Endodermal cell (in vitro differentiated cells): ENCODE measurements at places on chromosomes 3 and 15. TPM values are rescaled to one million over a fixed set of nuclear protein-coding genes. Genes with fewer than 3 reads are reported as not detected.

NAALADL2 gene
- 1.6 to 2.3 TPM (median 1.9 TPM) in 3 replicates for total RNA-seq

ATP13A5 gene
- total RNA-seq = 0.43 and 0.59 TPM in 2 replicates

EBLN2 gene
- 9.3 to 14.9 TPM (median 10.1 TPM) in 3 replicates for total RNA-seq

CLDN18 gene
- total RNA-seq = 0.13 and 0.20 TPM in 2 replicates

CLCN2 gene
- 36.3 to 47.7 TPM (median 38.4 TPM) in 3 replicates for total RNA-seq

GOLGA8M gene
- 0.70 to 0.86 TPM in 2 of 3 replicates, not detected in the other for total RNA-seq

LOXL1 gene
- total RNA-seq = 16.6 and 21.3 TPM in 2 replicates

ADAMTS9 gene
- 27.5 to 38.0 TPM (median 33.6 TPM) in 3 replicates for total RNA-seq

DLL4 gene
- 0.34 to 4.8 TPM (median 0.64 TPM) in 3 replicates for total RNA-seq

NLGN1 gene
- 14.3 and 15.5 TPM in 2 replicates for total RNA-seq

CCDC32 gene
- total RNA-seq = 11.1 to 16.8 TPM (median 13.3 TPM) in 3 replicates

DUOXA1 gene
- total RNA-seq = 0.75 and 0.99 TPM in 2 replicates

SNTN gene
- total RNA-seq = not detected in 3 replicates

DNA sequence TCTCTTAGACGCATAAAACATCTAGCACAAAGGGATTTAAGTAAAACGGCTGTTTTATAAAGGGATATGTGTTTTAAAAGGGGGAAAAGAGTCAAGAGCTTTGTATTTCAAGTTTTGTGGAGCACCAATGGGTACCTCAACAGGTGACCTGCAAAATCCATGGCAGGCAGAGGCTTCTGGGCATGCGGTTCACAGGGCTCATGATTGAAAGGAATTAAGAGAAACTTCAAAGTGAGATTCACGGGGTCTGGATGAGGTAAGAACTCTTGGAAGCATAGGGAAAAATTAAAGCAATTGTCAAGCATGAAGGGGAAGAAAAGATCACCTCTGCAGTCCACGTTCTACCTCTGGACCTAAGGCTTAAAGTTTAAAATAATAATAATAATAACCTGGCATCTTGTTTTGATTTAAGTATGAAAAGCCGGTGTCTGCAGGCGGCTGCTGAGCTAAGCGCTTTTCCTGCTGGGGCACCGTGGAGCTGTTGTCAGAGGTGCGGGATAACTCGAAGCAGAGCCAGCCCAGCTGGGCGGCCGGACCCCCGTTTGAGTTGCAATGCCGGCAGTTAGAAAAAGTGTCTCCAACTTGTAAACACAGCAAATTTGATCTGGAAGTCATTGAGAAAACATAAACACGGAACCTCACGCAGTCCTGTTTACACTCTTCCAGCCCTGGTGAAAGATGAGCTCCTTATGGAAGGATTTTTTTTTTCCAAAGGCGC lies 40.5 kb downstream of the HES1 start:
- DNase-seq = peak; percentile 70

DNA sequence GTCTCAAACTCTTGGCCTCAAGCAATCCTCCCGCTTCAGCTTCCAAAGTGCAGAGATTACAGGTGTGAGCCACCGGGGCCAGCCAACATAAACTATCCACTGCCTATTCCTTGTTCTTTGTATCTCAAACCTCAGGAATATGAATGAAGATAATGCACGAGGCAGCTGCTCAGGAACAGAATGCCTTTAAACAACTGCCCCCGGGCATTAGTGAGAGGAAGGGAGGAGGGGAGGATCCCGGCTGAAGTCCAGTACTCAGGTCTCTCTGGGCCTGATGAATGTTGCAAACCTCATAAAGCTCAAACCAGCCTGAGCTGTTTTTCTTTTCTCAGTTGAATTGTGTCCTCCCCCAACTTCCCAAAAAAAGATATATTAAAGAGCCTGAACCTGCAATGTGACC lies 26.9 kb upstream of the MTMR14 start:
- no peak for DNase-seq

DNA sequence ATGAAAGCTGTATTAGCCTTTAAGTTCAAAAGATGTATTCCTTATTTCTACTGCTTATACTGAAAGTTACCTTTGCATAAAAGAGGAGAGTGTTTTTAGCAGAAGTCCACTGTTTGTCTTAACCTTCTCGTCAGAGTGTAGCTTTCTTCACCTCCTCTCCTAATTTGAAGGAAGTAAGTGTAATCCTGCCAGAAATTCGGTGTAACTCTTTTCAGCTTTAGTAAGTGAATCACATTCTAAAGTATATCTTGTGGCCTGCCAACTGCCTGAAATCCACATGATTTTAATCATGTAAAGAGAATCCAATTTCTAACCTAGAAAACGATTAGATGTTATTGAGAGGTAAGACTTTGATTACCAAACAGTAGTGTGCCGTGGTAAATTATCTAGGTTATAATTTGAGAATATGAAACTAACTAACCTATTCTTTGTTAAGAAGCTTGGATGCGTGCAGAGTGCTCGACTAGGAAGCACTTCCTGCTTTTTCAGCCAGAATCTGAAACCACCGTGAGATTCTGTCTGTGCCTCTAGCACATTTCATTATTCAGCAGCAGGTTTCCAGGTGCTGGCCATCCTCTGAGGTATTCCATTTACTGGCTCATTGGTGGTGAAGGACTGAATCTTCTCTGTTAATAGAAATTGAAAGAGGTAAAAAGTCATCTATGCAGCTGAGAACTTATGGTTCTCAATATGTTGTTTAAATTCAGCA lies 7.5 kb downstream of the GYG1 start:
- no peak for DNase-seq

GRCh38 chr15:38620851-38621594 lies 56.4 kb upstream of the RASGRP1 start:
- DNase-seq = no peak

DNA sequence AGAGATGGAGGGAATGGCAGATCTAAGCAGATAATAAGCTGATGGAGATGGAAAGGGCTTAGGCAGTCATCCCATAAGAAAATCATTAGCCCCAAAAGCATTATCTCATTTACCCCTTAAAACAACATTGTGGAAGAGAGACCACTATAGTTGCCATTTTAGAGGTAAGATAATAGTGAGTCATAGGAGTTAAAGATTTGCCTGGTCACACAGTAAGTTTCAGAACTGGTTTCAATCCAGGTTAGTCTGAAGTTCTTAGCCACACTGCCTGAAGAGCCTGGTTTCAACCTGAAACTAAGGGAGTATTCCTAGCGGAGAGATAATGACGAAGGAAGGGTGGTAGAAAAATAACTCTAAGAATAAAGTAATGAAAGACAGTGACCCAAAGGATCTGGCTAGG lies 13.0 kb upstream of the UBR1 start:
- no peak for DNase-seq

- DNase-seq = peak; percentile 28
Measured at GRCh38 chr3:194306771-194307640, 44.1 kb downstream of the CPN2 start.

GRCh38 chr3:185623939-185624665 lies 38.0 kb downstream of the SENP2 start:
- DNase-seq = no peak

- DNase-seq = no peak
Measured at GRCh38 chr3:134516905-134517304, 31.0 kb downstream of the CEP63 start.

DNA sequence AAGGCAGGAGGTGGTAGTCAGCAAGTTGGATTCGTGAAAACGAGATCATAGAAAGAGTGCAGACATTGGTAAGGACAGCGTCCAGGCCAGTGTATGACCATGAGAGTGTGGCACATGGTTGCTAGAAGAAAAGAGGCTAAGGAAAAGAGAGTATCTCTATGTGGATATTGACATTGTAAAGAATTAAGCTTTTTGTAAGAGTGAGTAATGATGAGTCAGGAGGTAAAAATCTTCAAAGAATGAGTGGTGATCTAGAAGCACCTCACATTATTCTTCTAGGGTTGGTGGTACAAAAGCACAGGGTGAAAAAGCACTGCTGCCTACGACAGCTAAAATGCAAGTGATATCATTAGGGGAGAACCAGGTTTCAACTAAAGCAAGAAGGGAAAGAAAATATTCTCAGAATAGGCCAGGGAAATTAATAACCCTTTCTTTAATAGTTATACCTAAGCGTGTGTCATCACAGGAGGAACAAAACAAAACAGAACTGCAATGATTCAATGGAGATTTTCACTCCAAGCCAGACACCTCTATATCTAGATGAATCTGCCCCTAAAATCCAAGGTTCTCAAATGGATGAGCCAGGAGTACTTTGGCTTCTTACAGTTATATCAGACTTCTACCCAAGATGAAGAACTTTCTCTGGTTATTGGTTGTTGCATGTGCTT lies 884.7 kb downstream of the NAALADL2 start:
- DNase-seq = no peak

DNA sequence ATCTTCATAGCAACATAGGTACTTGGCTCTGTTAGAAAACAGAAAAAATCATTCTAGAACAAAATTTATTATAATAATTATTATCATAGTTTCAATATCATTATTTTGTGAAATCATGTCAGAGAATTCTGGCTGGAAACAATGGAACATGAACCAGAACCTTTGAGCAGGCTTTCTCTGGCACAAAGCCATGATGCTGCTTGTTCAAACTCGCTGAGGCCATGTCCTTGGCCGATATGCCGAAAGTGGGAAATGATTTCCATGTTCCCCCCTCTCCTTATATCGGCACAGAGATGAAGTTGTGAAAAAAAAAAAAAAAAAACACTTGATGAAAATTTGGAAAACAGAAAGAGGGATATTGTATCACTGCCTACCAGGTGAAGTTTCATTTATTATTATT lies 49.0 kb upstream of the MRPL3 start:
- no peak for DNase-seq

DNA sequence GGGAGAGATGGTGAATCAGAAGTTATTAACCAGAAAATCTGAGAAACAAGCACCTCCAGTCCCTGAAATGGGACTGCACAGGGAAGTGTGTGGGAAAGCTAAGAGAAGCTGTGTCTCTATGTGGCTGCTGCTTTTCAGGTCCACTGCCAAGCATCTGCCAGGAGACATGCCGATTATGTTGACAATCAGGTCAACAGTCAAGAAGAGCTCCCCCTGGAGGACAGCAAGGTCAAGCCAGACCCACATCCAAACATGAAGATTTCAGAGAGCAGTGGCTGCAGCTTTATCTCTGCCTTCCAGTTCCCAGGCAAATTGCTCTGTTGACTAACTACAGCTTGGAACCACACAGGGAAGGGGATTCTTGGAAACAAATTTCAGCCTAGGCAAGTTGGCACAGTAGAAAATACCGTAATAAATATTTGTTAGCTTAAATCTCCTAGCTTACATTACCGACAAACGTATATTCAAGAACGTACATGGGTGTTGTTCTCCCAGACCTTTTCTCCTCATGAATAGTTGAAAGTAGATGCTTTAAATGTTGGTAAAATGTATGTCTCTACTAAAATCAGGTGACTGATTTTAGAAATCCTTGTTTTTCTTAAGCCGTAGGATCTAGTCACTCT lies 394.5 kb upstream of the RARB start:
- peak; percentile 87 for DNase-seq

DNA sequence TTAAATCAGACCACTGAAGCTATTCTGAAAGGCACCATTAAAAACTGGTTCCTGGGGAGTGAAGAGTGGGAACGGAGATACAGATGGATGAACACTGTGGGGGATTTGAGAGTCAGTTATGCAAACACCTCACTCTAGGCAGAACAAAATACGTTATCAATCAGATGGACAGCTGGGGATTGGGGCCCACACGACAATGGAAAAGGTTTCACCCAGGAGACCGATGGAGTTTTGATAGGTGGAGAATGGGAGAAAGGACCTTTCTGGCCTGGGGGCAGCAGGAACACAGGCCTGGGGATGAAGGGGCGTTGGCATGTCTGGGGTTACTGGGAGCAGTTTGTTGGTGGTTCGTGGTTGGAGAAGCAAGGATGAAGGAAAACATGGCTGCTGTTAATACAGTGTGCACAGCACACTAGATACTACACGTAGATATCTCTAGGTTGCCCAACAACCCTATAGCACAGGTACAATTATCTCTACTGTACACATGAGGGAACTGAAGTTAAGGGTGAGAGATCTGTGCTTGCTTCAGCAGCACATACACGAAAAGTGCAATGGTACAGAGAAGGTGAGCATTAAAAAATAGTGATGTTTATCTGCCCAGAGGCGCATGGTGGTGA lies 16.5 kb downstream of the ST6GAL1 start:
- no peak for DNase-seq

- peak; percentile 91 for DNase-seq
Measured at GRCh38 chr3:9727041-9727595, 4.4 kb upstream of the BRPF1 start.

GRCh38 chr15:34793901-34794300 lies 1.4 kb downstream of the ACTC1 start:
- DNase-seq = no peak

- peak; percentile 82 for DNase-seq
Measured at GRCh38 chr3:16448639-16449070, 64.8 kb downstream of the RFTN1 start.

DNA sequence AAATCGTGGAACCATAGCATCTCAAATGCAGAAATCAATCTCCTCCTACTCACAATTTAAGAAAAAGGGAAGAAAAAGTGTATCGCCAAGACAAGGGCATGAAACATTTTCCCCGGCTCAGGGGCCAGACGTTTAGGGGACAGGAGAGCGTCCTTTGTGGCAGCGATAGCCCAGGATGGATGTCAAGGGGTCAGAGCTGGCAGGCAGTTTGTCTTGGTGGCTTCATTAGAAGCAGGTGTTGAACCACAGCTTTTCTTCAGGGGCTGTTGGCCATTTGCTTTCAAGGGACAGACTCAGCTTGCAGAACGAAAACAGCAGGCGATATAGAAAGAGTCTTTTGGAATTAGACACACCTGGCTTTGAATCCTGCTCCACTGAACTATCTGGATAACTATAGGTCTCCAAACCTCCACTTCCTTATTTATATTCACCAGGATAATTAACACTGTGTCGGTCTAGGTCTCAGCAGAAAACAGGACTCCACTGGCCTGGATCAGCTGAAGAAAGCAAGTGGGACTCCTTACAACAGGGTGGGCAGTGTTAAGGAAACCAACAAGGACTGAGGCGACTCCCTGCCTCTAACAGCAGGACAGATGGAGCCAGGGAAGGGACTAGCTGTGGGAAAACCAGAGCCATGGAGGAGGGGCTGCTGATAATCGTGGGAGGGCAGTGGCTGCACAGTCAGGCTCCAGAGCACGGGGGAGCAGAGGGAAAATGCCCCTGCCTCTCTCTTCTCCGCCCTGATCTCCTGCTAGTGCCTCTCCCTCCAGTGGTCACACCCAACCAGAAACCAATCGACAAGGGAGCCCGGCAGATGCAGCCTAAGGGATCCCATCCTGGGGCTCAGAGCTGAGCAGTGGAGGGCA lies 123.6 kb downstream of the LIPC start:
- peak; percentile 82 for DNase-seq

GRCh38 chr3:167718582-167718981 lies 16.1 kb downstream of the PDCD10 start:
- DNase-seq = no peak

DNA sequence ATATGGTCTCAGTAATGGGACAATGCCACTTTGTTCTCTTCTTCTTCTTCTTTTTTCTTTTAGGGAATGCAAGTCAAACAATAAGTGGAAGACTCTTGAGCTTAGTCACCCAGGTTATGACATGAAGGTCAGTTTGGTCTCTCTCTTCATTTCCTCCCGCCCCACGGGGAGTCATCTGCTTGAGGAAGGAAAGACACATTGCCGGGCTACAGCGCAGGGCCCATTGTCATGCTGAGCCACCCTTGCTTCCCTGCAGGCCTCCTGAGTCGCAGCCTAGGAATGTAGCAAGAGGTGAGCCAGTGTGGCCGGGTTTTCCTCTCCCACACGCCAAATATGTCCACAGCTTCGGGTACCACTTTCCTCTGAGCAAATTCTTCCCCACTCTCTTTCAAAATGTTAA lies 47.6 kb downstream of the RAP2B start:
- peak; percentile 91 for DNase-seq
